IMR-90 (cell line): ENCODE measurements at places on chromosomes 7 and 10.

GRCh38 chr10:105953861-105954260, 1210.6 kb downstream of the SORCS1 start:
- DNase-seq, result no peak

GRCh38 chr10:82668221-82668895, 793.4 kb downstream of the NRG3 start:
- no peak for DNase-seq

GRCh38 chr10:113030453-113030852, 80.4 kb downstream of the TCF7L2 start:
- DNase-seq, result peak; percentile 63

- DNase-seq, result no peak
These were observed 35.2 kb downstream of the PANK1 start for GRCh38 chr10:89609833-89610346.

DNA sequence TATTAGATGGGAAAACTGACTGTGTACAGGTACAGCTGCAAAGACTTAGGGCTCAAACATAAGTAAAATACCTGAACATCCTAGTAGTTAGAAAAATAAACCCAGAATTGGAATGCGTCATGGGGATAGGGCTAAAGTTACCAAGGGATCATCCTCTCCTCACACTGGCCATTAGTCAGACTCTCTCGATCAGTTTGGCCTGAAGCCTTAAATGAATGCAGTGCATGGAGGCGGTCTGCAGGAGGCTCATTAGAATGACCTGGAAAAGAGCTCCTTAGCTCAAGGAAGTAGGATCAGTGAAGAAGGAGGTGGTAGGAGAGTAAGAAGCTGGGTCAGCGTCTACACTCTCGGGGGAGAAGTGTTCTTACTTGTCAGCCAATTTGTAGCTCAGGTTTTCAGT, 35.3 kb downstream of the DENND2A start:
- DNase-seq, result peak; percentile 96

DNA sequence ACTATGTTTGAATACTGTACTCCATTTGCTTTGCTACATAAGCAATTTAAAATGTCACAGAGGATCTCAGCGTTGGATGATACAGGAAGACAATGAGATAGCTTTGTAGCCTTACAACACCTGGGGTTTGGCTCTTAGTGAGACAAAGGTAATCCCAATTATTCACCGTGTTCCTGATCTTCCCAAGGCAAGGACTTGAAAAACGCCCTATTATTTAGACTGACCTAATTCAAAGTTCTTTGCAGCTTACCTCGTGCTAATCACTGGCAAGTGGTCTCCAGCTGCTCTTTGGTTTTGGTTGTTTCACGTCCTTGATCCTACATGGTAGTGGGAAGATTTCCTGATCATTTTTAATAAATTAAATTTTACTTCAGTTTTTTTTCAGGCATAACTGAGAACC, 23.0 kb upstream of the C7orf33 start:
- DNase-seq, result no peak

DNA sequence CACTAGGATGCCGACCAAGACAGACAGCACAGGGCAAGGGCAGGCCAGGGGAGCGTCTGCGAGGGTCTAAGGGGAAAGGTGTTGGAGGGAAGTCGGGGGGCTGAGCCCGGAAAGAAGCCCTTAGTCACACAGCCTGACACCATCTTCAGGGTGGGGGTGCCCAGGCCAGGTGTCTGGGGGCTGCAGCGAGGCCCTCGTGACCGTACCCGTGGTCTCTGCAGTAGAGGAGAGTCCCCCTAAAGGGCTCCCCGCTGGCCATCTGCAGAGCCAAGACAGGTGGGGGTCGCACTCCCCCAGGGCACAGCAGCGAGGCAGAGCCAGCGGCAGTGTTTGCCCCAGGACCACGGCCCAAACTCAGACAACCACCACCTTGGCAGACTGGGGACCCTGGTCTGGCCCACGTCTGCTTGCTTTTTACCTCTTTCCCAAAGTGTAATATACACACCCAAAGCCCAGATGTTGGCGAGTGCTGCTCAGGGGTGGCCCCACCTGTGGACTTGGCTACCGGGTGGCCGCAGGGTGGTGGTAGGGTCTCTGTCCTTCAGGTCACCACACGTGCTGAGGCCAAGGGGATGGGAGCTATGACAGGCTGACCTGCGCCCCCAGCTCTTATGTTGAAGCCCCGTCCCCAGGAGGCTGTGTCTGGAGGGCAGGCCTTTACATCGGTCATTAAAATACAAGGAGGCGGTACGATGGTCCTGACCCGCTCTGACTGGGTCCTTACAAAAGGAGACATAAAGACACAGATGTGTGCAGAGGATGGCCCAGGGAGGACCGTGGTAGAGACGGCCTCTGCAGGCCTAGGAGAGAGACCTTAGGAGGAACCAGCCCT, 107.4 kb downstream of the DNAJB6 start:
- no peak for DNase-seq

DNA sequence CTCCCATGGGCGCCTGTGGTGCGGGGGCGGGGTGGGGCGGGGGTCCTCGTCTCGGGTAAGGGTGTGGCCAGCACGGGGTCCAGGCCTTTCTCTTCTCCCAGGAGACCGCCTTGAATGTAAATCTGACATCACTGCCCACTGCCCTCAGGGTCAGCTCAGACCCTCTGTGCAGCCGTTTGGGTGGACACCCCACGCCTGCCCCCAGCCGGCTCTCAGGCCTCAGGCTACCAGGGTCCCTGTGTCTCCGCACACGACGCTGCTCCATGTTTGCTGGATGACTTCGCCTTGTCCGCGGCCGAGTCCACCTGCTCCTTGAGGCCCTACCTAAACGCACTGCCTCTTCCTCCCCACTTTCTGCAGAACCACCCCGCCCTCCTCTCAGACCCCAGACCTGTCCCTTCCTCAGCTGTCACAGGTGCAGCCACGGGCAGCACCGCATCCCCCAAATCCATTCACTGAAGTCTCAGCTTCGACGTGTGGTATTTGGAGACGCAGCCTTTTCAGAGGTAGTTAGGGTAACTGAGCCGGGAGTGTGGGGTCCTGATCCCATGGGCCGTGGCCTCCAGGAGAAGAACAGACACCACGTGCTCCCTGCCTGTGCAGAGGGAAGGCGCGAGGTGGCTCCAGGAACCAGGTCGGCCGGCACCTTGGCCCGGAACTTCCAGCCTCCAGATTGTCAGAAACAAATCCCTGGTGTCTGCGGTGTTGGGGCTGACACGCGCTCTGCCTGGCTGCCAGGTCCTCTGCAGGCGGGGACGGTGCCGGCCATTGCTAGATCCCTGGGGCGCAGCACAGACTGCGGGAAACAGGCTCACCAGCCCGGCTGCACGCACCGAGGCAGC, 97.4 kb upstream of the DIP2C start:
- DNase-seq, result no peak

GRCh38 chr7:90244565-90244908, 437 bp upstream of the CFAP69 start:
- no peak for DNase-seq

DNA sequence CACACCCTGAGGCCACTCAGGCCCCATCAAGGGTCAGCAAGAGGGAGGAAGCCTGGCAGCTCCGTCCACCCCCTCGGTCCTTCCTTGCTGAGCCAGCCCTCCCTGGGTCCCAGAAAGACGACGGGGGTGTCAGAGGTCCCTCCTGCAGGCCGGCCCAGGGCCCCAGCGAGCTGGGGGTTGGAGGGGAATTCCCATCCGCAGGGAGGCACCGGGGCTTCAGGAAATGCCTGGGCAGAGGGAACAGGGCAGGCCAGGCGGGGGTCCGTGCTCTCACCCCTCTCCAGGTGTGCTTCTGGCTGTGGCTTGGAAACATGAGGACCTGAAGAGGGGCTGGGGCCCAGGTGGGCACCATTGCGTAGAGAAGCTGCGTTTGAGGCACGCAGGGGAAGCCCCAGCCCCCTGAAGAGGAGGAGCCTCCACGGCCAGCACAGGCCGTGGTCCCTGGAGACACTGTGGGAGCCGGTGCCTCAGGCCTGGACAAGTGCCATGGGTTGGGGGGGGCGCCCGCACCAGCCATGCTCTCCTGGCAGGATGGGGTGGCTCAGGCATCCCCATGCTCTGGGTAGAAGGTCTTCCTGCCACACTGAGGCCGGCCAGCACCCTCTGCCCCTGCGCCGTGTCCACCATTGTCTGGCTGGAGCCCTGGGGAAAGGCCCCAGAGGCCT, 66.7 kb downstream of the PDGFA start:
- no peak for DNase-seq

- no peak for DNase-seq
These were observed 461 bp upstream of the FIGNL1 start for GRCh38 chr7:50450590-50451032.

DNA sequence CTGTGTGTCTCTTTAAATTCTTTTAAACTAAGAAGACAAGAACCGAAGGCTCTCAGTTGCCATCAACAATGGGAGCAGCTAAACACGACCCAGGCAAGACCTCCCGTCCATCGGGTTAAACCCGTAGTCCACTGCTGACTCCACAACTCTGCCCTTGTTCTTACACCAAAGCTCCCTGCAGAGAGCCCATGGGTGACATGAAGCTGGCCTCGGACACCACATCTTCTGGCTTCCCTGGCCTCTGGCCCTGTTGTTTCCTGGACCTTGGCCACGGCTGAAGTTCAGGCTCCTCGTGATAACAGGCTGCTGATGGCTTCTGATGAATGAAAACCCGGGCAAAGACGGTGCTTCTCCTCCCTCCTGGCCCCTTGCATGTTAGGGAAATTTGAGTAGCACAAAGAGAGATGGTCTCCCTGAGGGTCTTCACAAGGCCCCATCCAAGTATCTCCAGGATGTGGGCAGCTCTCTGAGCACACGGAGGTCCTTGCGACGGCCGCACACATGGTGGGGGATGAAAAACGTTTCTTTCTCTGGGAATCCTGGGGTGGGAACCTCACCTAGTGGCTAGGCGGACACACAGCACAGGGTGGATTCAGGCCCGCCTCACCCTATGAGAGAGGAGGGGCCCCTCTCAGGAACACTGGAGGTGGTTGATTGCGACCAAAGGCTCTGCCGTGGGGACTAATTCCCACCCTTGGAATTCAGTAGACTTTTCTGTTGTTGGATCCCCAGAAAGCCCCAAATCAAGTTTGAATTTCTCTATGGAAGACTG, 271.1 kb downstream of the ADARB2 start:
- no peak for DNase-seq

- DNase-seq, result no peak
These were observed 71.4 kb upstream of the SH2B2 start for GRCh38 chr7:102215256-102215655.

DNA sequence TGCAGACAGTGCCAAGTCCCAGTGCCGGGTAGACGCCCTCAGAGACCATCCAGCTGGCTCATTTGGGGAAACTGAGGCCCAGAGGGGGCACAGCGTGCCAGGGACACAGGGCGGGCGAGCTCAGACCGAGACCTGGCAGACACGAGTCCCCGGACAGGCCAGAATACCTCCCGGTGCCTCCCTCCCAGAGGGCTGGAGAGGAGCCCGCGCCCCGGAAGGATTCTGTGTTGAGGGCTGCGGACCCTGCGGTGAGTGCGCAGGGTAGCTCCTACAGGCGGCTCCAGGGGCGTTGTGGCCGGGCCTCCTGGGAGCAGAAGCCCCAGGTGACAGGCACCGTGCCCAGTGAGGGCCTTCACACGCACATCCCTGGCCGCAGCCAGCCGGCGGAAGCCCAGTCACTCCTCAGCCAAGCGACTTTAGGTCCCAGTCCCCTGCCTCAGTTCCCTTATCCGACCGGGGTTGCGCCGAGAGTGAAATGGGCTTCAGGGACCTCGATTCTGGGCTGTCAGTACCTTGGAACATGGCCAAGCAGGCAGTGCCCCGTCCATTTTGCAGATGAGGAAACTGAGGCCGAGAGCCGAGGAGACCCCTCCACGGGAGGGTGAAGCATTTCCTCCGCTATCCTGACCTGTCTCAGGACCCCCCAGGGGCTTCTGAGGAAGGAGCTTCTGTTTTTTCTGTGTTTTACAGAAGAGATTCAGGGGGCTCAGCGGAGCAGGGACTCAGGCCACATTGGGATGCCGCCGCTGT, 73.6 kb downstream of the ELFN1 start:
- DNase-seq, result no peak

DNA sequence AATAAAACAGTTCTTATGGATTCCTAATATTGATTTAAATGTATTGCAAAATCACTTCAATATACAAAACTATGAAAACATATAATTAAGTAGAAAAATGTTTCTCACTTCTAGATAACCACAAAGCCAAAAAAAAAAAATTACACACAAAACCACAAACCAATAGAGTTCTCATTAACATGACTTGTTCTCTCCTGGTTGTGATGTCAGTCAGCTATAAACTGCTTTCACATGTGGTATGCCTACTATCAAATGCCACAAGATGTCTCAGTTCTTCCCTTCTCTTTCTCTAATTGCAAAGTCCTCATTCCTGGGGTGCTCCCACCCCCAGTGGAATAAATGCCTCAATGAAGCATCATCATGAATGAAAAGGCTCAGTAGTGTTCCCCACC, 16.6 kb downstream of the GNAI1 start:
- DNase-seq, result peak; percentile 57

DNA sequence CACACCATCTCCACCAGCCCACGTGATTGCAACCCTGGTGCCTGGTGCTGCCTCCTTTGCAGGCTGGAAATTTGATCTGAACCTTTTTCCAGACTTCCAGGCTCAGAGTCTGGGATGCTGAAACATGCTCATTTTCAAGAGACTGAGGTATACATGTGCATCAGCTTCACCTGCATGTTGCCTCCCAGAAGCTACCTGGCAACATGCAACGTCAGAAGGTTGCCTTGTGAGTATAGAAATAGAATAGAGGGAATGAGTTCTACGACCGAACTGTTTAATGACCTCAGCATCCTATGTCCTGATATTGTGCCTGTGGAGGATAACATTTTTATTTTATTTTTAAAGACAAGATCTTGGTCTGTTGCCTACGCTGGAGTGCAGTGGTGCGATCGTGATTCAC, 1.9 kb upstream of the ZNF212 start:
- no peak for DNase-seq
